ENCODE measurements at places on chromosomes 6 and 20.

DNA sequence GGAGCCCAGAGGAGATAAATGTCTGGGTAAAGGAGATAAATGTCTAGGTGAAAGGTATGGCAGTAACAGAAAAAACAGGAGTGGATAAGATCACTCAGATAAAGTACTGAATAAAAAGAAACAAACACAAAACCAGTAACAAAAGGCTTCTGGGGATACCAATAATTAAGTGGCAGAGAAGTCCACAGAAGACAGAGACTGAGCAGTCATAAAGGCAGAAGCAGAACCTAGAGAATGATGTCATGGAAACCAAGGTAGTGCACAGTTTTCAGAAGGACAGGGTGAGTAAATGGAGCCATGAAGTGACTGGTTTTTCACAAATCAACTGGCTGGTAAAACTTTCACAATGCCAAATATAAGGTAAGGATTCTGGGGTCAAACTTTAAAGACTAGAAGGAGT, 80.9 kb upstream of the PLN start:
- no peak for DNase-seq

GRCh38 chr6:49522710-49523593, 23.2 kb downstream of the GLYATL3 start:
- no peak for DNase-seq

DNA sequence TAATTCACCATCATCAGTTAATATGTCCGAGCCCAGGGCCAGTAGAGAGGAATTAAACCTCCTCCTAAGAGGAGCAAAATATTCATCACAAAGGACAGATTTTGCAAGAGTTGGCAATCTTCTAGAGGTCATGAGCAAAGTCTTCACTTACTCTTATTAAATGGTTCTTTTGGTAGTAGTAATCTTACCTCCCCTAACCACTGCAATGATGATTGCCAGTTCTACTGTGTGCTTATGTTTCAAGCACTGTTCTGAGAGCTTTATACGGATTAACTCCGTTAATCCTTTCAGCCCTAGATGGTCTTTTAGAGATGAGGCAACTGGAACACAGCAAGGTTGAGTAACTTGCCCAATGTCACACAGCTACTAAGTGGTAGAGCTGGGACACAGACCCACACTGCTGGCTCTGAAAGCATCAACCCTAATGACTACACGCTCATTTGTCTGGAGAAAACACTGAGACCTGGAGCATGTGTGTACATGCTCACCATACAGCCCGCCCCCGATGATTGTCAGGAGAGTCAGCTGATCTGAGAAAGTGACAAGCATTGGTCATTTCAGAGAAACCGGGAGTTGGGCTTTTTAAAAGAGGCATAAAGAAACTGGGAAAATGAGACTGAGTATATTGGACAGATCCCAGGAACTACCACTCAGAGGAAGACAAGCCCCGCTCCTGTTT, 276.0 kb downstream of the NRN1 start:
- no peak for DNase-seq

GRCh38 chr6:158570681-158570962, 10.7 kb downstream of the TMEM181 start:
- DNase-seq, result no peak

GRCh38 chr20:34129518-34130162, 17.6 kb upstream of the EIF2S2 start:
- peak; percentile 66 for DNase-seq

- DNase-seq, result no peak
Observed at GRCh38 chr20:33437141-33437911, 6.2 kb downstream of the SNTA1 start.

DNA sequence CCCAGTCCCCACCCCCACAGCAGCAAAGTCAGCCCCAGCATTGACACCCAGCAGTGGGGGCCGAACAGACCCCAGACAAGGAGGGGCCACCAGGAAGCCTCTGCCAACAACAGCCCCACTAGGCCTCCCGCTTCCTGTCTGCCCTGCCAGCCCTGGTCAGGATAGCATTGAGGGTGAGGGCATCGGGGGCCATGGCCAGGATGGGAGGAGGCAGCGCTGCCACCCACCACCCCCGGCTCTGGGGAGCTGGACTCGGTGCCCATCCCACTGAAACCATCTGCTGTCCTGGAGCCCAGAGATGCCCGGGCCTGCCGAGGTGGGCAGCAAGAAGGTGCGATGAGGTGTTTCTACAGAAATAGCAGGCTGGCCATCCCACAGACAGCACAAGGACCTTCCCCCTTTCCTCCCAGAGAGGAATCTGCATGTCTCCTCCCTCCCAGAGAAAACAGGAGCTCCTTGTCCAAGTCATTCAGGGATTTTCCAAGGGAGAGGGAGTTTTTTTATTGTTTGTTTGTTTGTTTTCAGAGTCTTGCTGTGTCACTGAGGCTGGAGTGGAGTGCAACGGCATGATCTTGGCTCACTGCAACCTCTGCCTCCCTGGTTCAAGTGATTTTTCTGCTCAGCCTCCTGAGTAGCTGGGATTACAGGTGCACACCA, 62.1 kb upstream of the BHLHE23 start:
- DNase-seq, result no peak

DNA sequence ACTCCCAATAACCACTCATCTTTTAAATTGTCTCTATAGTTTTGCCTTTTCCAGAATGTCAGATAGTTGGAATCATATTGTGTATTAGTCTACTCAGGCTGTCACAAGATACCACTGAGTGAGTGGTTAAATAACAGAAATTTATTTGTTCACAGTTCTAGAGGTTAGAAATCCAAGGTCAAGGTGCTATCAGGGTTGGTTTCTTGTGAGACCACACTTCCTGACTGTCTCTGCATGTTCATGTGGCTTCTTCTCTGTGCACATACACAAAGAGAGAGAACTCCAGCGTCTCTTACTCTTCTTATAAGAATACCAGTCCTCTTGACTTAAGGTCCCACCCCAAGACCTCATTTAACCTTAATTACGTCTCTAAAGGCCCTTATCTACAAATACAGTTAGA, 23.9 kb upstream of the PRSS35 start:
- DNase-seq, result no peak

DNA sequence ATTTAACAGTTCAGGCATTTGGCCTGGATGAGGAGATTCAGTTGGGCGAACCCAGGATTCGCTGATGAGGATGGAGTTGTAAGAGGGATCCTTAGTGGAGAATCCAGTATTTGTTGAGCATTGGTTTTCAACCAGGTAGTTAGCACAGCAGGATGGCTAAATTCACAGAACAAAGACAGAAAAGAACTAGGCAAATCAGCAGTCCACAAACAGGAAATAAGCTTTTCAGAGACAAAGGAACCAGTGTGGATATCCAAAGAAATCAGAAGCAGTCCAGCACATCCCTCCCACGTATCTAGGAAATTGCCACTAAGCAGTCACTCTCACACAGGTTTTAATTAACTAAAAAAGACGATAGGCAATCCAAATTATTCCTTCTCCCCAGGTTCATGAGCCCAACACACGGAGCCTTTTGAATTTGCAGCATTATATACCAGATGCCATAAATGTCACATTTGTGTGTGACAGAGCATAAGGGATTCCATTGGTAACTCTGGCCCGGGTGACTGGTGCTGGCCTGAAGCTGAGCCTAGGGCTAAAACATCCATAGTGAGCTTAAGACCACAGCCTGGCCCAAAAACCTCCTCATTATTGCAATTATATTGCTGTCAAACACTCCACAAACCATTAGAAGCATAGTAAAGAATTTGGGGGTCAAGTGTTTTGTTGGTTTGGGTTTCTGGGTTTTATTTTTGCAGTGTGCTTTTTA, 131.5 kb downstream of the SOBP start:
- no peak for DNase-seq

- DNase-seq, result no peak
Observed at GRCh38 chr6:6169141-6169540, 151.3 kb downstream of the F13A1 start.

- no peak for DNase-seq
Observed at GRCh38 chr6:49866485-49866943, at the start of gene CRISP1. TSS of gene CRISP1 (minus strand) at chr6:49866535. CDS start at chr6:49857400, 9,135 bp downstream.

- DNase-seq, result no peak
Observed at GRCh38 chr6:63930848-63931247, 295.2 kb downstream of the PHF3 start.

GRCh38 chr6:116954938-116955337, 77.9 kb downstream of the RFX6 start:
- no peak for DNase-seq

DNA sequence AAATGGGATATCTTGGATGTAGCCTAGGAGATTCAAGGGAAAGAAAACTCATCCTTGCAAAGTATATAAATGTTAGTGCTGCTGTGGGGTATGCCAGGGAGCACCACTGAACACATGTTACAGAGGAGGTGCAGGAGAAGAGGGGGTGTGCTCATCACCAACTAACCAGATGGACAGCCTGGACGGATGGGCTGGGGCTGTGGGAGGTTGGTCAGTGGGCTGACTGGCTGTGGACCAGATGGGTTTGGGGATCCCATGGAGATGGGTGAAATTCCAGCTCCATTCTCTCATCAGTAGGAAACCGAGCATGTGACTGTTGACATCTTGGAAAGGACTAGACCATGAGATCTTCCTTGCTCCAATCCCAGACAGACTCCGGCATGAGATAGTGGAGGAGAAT, 201.0 kb downstream of the LRFN2 start:
- DNase-seq, result no peak

GRCh38 chr20:58874469-58874868, 22.0 kb downstream of the GNAS start:
- no peak for DNase-seq

DNA sequence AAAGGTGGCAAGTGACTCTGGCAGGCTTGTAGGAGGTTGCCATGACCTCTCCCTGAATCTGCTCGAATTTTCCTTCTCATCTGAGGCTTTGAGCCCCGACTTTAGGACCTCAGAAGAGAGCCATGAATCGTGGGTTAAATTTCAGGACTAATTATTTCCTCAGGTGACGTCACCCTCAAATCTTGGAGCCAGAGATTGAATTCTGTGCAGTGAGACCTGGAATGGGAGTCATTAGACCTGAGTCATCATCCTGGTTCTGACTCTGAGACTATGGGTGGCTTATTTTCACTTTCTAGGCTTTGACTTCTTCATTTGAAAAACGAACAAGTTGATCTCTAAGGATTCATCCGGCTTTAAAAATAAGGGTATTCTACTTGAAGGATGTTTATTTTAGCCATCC, 48.5 kb upstream of the PDYN start:
- no peak for DNase-seq
